ENCODE measurements at places on chromosomes 6 and 20.

- DNase-seq: no peak
Measured at GRCh38 chr6:137843211-137843610, 23.8 kb upstream of the TNFAIP3 start.

DNA sequence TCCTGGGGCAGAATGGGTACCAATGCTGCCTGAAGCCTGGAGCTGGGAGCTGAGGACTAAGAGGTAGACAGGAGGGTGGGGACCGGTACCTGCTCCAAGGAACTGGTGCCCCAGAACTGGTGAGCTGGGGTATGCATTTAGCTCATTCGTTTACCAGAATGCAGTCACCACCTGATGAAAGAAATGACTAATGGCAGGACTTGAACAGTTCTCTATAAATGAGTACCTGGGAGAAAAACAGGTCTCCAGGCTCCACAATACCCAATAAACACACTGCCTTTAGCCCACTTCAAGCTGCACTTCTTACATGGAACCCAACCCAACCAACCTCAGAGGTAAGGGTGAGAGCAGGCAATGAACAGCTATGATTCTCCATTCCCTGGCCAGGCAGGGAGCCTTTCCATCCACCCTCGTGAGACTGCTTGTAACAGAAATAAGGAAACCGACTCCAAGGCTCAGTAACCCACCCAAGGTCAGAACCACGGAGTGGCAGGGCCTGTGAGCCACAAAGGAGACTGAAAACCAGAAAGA lies 15.4 kb downstream of the FKBP1A start:
- DNase-seq: no peak

DNA sequence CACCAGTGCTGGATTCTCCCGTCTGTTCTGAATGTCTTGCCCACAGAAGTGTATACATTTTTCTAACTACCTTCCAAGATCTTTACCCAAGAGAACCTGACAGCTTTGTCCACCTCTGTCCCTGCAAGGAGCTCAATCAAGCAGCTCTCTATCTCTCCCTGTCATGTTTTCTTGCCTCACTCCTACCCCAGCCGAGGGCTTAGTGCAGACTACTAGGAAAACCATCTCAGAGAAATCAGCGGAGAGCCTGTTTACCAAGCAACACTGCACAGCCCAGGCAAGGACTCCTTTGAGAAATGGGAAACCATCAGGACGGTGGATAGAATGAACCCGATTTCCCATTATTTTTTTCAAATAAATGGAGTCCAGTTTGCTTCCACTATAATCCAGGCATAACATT lies 250.7 kb upstream of the JARID2 start:
- DNase-seq: no peak

GRCh38 chr20:51372176-51372803 lies 170.2 kb downstream of the NFATC2 start:
- peak; percentile 46 for DNase-seq

DNA sequence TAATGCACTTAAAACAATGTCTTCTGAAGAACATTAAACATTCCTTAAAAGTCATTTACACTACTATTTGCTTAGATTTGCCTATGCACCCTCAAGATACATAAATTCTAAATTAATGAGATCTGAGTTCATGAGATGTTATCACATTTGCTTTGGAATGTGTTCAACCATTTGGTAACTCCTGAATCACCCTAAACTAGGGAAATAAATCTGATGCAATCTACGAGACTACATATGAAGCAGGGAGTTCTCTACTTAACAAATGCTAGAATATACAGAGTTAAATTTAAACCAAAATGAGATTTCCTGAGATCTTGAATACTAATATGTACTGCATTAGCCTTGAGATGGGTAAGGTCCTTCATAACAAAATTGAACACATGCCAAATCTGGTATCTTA lies 170.1 kb downstream of the CLIC5 start:
- DNase-seq: no peak

DNA sequence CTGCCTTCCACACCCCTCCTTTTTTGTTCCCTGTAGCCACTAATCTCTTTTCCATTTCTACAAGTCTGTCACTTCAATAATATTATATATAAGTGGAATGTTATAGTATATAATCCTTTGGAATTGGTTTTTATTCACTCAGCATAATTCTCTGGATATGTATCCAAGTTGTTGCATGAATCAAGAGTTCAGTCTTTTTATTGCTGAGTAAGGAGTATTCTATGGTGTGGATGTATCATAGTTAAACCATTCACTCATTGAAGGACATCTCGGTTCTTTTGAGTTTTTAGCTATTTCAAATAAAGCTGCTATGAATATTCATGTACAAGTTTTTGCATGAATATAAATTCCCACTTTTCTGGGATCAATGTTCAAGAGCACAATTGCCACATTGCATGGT lies 69.5 kb upstream of the TASP1 start:
- no peak for DNase-seq

DNA sequence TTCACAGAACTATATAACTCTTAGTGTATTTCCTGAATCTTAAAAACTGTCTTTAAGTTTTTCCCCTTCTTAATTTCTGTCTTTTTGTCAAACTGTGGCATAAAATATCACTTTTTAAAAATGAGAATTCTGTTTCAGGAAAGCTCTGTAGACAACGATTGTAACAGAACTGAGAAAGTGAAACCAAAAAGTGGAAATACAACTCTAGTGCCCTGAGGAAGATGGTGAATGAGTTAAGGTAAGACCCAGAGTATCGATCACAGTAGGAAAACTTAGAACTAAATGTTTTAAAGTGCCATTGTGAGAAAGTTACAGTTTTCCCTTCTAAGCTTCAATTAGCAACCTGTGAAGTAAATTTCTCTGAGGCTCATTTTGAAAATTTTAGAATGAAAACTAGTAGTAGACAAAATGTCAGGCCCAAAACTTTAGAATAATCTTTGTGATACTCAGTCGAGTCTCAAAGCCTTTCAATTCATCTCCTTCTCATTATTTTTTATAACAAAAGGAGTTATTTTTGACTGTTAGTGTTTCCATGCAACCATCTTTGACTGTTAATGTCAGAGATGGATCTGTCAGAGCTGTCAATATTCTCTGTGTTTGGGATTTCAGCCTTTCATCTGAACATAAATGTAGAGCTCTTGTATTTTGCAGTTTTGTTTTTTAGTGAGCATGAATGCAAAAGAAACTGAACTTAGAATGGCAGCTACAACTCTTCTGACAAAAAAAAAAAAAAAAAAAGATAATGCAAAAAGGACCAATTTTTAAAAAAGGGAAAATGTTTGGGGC lies 19.0 kb upstream of the TRDN start:
- DNase-seq: no peak

DNA sequence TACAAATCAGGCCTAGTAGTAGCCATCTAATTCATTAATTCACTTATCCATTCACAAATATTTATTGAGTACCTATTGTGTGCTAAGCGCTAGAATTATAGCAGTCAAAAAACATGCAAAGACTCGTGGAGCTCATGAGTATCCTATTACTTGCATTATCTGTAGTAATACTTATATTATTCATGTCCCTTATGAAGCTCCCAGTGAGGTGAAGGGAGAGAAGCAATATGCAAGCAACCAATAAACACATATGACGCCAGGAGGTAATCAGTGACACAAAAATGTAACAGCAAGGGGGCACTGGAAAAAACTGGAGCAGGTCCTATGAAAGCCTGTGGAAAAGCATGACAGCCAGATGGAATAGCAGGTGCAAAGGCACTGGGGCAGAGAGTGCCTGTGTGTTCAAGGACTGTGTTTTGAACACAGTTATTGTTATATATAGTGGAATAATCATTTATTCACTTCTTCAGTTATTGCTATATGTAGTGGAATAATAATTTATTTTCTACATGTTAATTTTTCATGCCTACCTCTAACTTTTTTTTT lies 109.5 kb downstream of the KIF13A start:
- no peak for DNase-seq

DNA sequence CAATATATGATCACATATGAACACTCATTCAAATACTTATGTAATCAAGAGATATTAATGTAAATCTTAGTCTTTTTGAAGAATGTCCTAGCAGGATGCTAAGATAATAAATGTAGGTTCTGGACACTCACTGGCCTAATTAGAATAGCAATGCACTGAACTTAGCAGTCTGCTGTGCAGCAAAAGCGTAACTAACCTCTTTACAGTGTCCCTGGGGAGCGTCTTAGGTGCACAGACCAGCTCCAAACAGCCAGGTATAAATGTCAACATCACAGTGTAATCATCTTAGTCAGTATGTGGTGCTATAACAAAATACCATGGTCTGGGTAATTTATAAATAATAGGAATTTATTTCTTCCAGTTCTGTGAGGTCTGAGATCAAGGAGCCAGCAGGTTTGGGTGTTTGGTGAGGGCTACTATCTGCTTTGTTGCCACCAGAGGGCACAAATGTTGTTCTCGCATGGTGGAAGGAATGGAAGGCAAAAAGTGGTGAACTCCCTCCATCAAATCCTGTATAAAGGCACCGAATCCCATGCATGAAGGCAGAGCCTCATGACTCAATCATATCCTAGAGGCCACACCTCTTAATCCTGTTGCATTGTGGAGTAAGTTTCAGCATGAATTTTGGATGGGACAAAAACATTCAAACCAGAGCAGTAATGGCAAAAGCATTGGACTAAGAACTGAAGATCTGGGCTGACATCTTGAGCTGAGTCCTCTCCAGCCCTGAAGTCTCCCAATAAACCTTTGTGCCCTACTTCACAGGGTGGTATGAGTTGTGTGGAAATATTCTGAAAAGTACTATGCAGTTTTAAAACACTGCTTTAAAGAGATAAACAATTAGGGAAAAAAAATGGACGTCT lies 41.8 kb upstream of the FOXO3 start:
- no peak for DNase-seq

DNA sequence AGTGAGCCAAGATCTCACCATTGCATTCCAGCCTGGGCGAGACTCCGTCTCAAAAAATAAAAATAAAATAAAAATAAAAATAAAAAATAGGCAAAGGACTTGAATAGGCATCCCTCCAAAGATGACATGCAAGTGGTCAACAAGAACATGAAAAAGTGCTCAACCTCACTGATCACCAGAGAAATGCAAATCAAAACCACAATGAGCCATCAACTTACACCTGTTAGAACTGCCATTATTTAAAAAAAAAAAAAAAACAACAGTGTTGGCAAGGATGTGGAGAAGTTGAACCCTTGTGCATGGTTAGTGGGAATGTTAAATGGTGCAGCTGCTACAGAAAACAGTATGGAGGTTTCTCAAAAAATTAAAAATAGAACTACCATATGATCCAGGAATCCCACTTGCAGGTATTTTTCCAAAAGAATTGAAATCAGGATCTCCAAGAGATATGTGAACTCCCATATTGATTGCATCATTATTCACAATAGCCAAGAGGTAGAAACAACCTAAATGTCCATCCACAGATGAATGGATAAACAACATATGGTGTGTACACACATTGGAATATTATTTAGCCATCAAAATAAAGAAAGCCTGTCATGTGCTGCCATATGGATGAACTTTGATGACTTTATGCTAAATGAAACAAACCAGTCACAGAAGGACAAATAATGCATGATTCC lies 2.8 kb downstream of the C20orf203 start:
- no peak for DNase-seq

- DNase-seq: no peak
Measured at GRCh38 chr6:155517294-155517693, 61.7 kb upstream of the NOX3 start.

DNA sequence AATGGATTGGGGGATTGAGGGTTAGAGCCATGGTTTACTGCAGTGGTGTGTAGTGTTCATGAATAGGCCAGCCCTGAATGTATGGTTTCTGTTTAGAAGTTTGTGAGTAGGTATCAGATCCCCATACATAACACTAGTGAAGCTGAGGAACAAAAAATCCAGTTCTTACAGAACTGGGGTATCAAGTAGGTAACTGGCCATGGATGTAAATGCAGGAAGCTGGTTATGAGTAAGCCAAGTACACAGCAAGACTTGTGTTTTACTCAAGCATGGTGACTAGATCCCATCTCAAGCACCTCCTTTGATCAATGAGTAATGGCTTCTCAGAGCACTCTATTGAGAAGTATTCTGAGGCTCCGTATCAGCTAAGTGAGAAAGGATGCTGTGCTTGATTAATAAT lies 613.7 kb upstream of the FLRT3 start:
- DNase-seq: no peak

DNA sequence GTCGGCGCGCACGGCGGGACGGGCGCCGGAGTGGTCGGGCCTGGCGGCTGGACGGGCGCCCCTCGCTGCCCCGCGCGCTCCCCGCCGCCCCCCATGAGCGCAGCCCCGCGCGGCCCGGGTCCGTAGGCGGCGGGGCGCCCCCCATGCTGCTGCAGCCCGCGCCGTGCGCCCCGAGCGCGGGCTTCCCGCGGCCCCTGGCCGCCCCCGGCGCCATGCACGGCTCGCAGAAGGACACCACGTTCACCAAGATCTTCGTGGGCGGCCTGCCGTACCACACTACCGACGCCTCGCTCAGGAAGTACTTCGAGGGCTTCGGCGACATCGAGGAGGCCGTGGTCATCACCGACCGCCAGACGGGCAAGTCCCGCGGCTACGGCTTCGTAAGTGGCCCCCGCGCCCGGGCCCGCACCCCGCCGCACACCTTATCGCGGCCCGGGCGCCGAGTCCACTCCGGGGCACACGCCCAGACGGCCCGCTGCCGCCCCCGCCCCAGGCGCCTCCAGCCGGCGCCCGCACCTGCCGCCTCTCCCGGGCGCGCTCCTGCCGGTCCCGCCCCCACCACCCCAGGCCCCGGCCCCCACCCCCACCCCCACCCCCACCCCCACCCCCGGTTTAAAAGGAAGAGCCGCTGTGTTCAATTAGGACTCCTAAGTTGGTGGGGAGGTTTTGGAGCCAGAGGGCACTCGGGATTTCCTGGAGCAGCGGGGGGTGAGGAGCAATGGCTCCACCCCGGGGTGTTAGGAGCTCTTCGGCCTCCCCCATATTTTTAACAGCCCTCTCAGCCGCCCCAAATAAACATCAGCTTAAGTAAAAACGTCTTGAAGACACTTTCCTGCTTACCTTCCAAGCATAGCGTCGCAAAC lies 474 bp downstream of the RBM38 start:
- DNase-seq: no peak

DNA sequence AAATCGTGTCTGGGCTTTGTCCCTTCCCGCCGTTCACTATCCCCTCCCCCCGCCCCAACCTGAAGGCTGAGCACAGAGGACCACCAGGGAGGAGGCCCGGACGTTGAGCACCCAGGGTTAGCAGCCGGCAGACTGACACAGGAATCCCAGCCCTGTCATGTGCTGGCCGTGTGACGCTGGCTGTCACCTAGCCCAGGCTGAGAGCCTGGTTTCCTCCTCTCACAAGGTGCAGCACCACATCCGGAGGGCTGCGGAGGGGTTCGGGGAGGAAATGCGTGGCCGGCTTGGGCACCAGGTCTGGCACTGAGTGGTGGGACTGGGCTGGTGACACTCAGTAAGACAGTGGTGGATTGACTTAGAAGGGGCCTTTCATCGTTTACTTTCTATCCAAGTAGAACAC lies 4.6 kb upstream of the LSM14B start:
- no peak for DNase-seq

GRCh38 chr6:99501762-99502161 lies 13.5 kb downstream of the USP45 start:
- no peak for DNase-seq

- no peak for DNase-seq
Measured at GRCh38 chr20:24700166-24700860, 230.9 kb downstream of the SYNDIG1 start.

All from stimulated activated CD4-positive, alpha-beta T cell treated with anti-CD3 and anti-CD28 coated beads, Interleukin-12 subunit alpha, Interleukin-12 subunit beta, amount 100 ng/mL, for 48 hours (primary cell).